Activated naive CD8-positive, alpha-beta T cell treated with anti-CD3 and anti-CD28 coated beads, Interleukin-2, amount 50 U/mL, for 24 hours (primary cell): ENCODE measurements at places on chromosomes 3 and 15.

DNA sequence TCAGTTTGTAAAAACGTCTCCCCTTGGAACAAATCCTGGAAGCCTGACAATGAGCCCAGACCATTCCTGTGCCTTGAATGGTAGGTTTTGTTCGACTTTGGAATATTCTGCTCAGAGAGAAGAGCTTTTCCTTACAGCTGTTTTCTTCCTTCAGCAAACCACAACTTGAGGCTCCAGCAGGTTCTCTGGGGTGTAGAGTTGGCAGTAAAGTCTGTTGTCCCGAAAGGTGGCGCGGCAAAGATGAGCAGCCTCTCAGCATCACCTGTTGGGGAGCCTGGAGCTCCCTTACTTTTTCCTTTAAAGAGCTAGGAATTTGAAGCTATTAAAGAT, 65.4 kb downstream of the BOC start:
- DNase-seq, result no peak

DNA sequence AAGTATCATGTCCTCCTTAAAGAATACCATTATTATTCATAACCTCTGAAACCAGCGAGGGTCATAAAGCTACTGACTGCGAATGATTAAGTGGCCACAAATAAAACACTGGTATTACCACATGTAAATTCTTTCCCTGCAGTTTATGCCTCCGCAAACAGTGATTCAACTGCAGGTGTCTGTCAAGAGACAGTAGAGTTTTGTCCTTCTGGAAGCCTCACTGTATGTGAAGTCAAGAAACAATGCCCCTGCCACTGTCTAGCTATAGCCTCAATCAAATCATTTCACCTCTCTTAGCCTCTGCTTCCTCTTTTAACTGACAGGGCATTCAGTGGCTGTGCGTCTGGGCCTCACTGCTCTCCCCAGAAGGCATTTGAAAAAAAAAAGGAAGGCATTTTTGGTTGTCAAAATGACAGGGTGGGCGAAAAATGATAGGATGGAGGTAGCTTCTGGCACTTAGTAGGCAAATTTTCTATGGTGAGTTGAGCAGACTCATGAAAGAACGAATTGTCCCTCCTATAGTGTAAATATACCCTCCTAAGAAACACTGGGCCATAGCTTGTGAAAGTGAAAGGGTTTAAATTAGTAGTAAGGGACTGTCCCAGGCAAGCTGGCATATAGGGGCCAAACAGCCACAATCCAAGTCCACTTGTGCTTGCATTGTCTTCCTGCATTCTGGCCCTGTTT, 66.7 kb downstream of the FILIP1L start:
- DNase-seq, result no peak

DNA sequence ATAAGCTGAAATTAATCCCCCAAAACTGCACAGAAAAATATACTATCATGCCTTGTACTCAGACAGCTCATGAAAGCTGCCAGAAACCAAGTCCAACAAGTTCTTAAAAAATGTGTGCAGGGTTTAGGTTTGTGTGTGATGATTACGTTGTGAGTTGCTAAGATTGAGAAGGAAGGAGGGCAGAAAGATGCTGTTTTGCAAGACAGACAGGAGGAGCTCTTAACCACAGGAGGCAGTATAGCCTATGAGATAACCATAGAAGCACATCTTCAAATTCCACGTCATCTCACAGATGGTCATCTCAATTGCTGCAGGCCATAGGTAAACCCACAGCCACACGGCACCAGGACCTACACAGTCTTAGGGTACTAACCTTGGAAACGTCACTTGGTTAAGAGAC, 191.9 kb downstream of the STT3B start:
- no peak for DNase-seq

DNA sequence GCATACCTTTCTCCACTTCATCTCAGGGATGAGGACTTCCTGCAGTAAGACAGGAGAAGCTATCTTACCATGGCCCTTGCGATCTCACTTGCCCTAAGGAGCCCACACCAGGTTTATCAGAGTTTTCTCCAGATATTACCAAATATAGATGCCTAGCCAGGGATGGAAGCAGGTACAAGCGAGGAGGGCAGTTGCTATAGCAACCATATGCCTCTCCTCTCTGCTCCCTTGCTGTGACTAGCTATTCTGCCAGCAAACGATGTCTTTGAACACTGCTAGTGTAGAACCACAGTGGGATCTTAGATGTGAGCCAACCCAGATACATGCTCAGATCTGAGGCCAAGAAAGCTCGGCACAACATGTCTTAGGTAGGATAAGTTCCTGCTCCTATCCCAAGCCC, 33.9 kb downstream of the GRAMD2A start:
- no peak for DNase-seq

GRCh38 chr15:100671858-100672543, 69.6 kb downstream of the ASB7 start:
- no peak for DNase-seq

DNA sequence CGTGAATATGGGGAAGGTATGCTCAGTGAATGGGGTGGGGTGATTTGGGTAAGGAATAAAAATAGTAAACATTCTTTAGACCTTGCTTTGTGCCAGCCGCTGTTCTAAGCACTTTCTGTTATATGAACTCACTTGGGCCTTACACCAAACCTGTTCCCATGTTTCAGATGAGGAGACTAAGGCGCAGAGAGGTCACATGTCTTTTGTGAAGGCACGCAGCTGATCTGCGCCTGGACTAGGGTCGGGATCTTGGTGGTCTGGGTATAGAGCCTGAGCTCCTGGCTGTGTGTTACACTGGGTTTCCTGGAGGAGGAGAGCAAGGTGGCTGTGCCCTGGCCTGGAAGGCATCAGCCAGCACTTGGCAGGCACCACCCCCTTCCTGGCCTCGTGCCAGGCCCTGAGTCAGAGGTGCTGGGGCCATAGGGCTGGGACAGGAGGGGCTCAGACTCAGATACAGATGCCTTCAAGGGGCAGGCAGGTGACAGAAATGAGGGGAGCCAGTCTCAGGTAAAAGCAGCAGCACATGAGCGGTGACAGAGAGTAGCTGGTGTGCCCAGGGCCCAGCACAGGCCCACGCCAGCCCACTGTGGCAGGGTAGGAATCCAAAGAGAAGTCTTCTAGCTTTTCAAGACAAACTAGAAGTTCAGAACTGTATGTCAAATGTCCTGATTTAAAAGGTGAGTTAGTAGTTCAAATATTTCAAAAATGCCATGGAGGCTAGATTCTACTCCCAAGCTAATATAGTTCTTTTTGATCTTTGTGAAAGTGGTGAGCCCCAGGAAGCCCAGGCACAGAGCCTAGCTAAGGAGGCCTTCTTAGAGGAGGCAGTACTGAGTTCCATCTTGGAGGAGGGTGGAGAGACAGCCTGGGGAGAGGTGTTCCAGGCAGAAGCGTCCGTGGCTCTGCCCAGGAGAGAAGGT, 83.1 kb downstream of the DNAJB8 start:
- DNase-seq, result peak; percentile 53

GRCh38 chr3:10285272-10286132, 7.2 kb downstream of the GHRL start:
- DNase-seq, result no peak

- no peak for DNase-seq
Measured at GRCh38 chr15:78996894-78997275, 52.0 kb upstream of the CTSH start.

DNA sequence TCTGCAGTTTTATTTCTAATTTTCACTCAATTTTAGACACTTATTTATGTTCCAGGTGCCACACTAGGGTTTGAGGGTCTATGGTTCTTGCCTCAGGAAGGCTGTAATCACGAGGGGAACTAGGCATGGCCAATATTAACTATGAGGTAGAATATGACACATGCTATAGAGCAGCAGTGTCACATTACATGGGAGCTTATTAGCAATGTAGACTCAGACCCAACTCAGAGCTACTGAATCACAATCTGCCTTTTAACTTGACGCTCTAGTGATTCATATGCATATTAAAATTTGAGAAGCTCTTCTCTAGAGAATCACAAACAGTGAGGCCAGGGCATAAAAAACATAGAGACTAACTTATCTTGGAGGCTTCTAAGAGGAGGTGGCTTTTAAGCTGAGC, 32.8 kb upstream of the MRPL3 start:
- DNase-seq, result no peak

GRCh38 chr15:85003593-85004312, 22.1 kb downstream of the PDE8A start:
- no peak for DNase-seq

- no peak for DNase-seq
Measured at GRCh38 chr3:54305409-54306099, 183.2 kb downstream of the CACNA2D3 start.

- no peak for DNase-seq
Measured at GRCh38 chr3:112308151-112308911, 14.3 kb upstream of the SLC9C1 start.

DNA sequence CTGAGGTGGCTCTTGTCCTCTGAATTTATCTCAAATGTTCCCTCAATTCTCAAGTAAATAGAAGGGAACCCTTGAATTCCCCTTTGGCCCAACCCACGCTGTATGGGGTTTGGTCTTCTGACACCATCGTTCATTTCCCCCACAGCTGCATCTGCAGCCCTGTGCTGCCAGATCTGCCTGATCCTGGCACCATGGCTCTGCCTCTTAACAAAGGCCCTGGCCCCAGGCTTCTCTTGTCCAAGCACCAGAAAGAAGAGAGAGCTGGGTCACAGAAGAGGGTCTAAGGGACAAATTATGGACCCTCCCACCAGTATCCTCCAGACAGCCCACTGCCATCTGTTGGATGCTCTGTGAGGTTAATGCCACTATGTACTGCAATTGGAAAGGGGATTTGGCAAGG, 1.8 kb downstream of the MAP1A start:
- no peak for DNase-seq

- DNase-seq, result no peak
Measured at GRCh38 chr3:152396867-152397266, 128.1 kb downstream of the MBNL1 start.

- DNase-seq, result no peak
Measured at GRCh38 chr3:173531602-173532001, 134.1 kb downstream of the NLGN1 start.

DNA sequence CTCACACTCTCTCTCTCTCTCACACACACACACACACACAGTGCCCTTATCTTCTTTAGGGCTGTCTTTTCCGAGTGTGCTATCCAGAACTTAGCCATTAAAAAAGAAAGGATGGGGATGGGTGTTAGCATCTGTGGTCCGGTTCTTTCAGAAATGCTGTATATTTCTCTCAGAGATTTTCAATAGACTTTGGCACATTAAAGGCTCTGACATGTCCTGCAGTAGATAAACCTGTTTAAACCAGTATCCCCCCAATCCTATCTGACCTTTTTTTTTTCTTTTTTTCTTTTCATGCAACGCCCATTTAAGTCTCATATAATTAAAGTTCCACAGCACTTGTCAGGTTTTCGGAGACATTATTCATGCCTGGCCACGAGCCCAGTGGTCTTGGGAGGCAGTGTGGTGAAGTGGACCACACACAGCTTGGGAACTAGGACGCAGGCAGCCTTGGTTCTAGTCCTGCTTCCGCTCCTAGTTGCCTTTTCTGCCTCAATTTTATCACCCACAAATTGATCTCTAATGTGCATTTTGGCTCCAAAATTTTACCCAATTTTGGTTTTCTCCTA, 13.3 kb downstream of the CAV3 start:
- DNase-seq, result no peak

GRCh38 chr3:67601919-67602608, 52.3 kb downstream of the SUCLG2 start:
- DNase-seq, result no peak

DNA sequence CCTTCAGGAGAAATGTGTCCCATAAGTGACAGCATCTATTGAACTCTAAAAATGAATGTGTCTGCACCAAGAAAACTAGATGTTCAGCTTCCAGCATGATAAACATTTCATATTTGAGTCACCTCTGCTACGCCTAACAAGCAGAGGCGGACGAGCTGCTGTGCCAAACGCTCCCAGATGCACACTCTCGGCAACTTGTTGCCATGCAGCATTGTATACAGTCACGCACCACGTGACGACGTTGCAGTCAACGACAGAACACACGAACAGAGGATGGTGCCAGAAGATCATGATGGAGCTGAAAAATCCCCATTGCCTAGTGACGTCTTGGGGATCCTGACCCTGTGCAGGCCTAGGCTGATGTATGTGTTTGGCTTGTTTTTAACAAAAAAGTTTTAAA, 137.5 kb downstream of the XXYLT1 start:
- DNase-seq, result no peak

DNA sequence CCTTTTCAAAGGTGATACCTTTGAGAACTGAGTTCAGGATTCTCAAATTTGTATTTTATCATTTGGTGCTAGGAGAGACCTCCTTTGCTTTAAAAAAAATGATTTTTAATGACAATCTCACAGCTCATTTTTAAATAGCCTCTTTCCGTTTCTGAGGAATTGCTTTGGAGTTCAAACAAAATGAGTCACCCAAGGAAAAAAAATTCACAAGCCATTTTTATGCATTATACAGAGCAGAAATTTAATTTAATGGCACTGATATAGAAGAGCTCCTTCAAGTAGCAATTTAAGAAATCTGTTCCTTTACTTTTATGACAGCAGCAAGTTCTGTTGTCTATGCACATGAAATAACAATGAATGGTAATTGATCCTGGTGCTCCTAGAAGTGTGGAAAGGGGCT, 337.9 kb upstream of the KCNMB2 start:
- no peak for DNase-seq

- DNase-seq, result peak; percentile 22
Measured at GRCh38 chr15:57640930-57641682, 49.4 kb downstream of the MYZAP start.

DNA sequence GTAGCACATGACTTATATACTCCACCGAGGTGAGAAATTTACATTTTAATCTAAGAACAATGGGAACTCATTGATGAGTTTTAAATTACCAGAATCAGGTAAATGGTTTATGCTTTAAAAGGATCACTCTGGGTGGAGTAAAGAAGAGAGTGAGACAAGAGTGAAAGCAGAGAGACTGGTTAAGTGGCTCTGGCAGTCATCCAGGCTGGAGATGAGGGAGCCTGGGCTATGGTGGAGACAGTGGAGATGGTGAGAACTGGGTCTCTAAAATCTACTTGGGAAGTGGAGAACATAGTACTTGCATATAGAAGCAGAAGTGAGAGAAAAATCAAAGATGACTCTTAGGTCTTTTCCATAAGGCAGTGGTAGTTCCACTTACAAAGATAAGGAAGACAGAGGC, 37.1 kb upstream of the SLC25A36 start:
- no peak for DNase-seq

- peak; percentile 55 for DNase-seq
Measured at GRCh38 chr3:52291508-52292181, 4.0 kb downstream of the GLYCTK start.

GRCh38 chr3:79202471-79203143, 565.2 kb downstream of the ROBO1 start:
- DNase-seq, result no peak

- DNase-seq, result no peak
Measured at GRCh38 chr3:188584162-188584529, 430.2 kb downstream of the LPP start.

DNA sequence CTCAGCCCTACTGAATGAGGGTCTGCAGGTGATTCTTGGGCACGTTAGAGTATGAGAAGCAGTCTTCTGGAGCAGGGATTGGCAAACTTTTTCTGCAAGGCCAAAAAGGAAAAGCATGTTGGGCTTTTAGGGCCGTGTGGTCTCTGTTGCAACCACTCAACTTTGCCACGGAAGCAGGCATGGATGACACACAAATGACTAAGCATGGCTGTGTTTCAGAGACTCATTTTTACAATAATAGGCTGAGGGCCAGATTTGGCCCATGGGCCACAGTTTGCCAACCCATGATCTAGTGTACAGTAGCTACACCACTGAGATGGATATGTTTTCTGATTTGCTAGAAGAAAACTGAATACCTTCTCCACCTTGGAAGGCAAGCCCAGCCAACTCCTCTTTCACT, 66.1 kb upstream of the PRICKLE2 start:
- DNase-seq, result no peak
